Kidney (tissue), 22 donors: ENCODE measurements at places on chromosomes 6 and 20. TPM values are rescaled to one million over a fixed set of nuclear protein-coding genes. Genes with fewer than 3 reads are reported as not detected.

- H3K4me1 ChIP-seq = peaks cover 5% of the 10 kb centered on the region
- DNase-seq = no peak
- no peaks in the 10 kb centered on the region for H3K27me3 ChIP-seq
- H3K36me3 ChIP-seq = no peaks in the 10 kb centered on the region
These were observed 29.4 kb downstream of the MRPL14 start for GRCh38 chr6:44097782-44098317.

GRCh38 chr20:1588533-1589460 lies 31.0 kb downstream of the SIRPB1 start:
- no peak overlapping the region for H3K27ac ChIP-seq
- H3K4me1 ChIP-seq = no peaks in the 10 kb centered on the region
- DNase-seq = no peak
- no peak overlapping the region for H3K4me3 ChIP-seq
- no peaks in the 10 kb centered on the region for H3K36me3 ChIP-seq

DNA sequence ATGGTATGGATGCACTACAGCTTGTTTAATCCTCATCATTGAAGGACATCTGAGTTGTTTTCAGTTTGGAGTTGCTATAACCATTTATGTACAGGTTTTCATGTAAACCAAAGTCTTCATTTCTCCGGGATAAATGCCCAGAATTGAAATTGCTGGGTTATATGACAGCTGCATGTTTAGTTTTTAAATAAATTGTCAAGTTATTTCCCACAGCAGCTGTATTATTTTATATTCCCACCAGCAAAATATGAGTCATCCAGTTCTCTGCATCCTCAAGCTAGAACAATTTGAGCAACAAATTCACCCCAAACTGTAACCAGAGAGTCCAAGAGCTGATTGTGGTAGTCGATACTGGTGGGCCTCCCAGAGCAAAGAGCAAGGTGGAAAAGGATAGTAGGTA lies 161.0 kb upstream of the PRND start:
- DNase-seq = no peak
- no peak overlapping the region for H3K4me3 ChIP-seq
- no peaks in the 10 kb centered on the region for H3K4me1 ChIP-seq
- no peaks in the 10 kb centered on the region for H3K36me3 ChIP-seq
- no peaks in the 10 kb centered on the region for H3K27me3 ChIP-seq
- H3K27ac ChIP-seq = no peak overlapping the region

GFRAL gene
- polyA plus RNA-seq = not detected

ZNF311 gene
- 0.77 TPM for polyA plus RNA-seq

FKBP1C gene
- 1.6 TPM for polyA plus RNA-seq
